ENCODE measurements at places on chromosomes 3 and 15. TPM values are rescaled to one million over a fixed set of nuclear protein-coding genes. Genes with fewer than 3 reads are reported as not detected.

Gene RBP2
- not detected for total RNA-seq

Gene SLC22A14
- total RNA-seq: 0.03 TPM

GRCh38 chr3:123536153-123536895, 48.5 kb downstream of the HACD2 start:
- no peak for DNase-seq

- no peak for DNase-seq
Measured at GRCh38 chr3:97059168-97059567, 244.8 kb downstream of the EPHA6 start.

GRCh38 chr15:57306161-57306943, 70.0 kb upstream of the CGNL1 start:
- peak; percentile 98 for DNase-seq

GRCh38 chr3:3366386-3366785, 186.9 kb upstream of the CRBN start:
- no peak for DNase-seq

DNA sequence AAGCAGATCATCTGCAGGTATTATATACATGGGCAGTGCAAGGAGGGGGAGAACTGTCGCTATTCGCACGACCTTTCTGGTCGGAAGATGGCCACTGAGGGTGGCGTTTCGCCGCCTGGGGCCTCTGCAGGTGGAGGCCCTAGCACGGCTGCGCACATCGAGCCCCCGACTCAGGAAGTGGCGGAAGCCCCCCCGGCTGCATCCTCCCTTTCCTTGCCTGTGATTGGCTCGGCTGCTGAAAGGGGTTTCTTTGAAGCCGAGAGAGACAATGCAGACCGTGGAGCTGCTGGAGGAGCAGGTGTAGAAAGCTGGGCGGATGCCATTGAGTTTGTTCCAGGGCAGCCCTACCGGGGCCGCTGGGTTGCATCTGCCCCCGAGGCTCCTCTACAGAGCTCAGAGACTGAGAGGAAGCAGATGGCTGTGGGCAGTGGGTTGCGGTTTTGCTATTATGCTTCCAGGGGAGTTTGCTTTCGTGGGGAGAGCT, 639 bp downstream of the MKRN3 start:
- DNase-seq: no peak

DNA sequence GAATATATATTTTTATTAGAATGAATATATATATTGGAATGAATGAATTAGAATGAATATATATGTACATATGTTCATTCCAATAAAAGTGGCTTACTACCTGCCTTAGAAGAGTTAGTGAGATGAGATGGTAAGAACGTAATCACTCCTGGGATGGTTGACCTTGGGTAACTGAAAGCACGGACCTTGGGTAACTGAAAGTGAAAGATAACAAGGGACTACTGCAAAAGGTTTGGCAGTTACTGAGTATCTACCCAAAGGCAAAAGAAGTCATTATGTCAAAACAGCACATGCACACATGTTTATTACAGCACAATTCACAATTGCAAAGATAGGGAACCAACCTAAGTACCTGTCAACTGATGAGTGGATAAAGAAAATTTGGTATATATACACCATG, 16.5 kb downstream of the ARNT2 start:
- no peak for DNase-seq
